Heart right ventricle (tissue), 16 donors: ENCODE measurements at places on chromosomes 13 and 19. TPM values are rescaled to one million over a fixed set of nuclear protein-coding genes. Genes with fewer than 3 reads are reported as not detected.

ZNF83 gene
- polyA plus RNA-seq, result 10.7 TPM

DNA sequence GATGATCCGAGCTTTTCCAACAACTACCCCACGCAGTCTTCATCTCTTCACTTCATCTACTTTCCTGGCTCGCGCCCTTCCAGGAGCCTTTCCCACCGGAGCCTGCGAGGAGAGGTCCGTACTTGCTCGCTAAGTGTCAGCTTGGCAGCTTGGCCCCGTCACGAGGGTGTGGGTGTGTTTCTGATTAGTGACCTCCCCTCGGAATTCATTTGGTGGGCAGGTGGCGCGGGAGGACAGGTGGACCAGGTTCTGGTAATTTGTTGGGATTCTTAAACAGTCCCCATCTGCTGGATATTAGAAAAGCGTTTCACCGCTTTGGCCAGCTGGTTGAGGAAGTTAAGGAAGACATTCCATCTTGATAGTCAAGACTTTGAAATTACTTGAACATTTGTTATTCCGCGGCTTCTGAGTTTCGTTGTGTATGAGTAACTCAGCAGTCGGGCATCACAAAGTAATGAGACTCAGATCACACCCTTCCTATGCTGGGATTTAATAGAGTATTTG is 515 bp downstream of the UFM1 start:
- H3K36me3 ChIP-seq, result no peaks in the 10 kb centered on the region
- H3K4me3 ChIP-seq, result peak overlapping the region; percentile 79
- H3K4me1 ChIP-seq, result peaks cover 37% of the 10 kb centered on the region
- peak overlapping the region; percentile 86 for H3K27ac ChIP-seq
- DNase-seq, result peak; percentile 46

ABCC4 gene
- 1.1 TPM for polyA plus RNA-seq

- H3K4me1 ChIP-seq, result peaks cover 28% of the 10 kb centered on the region
- H3K4me3 ChIP-seq, result no peak overlapping the region
- peaks cover 44% of the 10 kb centered on the region for H3K36me3 ChIP-seq
- no peak overlapping the region for H3K27ac ChIP-seq
Observed at GRCh38 chr19:9580728-9581127, 3.6 kb downstream of the ZNF121 start.

PPM1N gene
- polyA plus RNA-seq, result 0.51 TPM

DNA sequence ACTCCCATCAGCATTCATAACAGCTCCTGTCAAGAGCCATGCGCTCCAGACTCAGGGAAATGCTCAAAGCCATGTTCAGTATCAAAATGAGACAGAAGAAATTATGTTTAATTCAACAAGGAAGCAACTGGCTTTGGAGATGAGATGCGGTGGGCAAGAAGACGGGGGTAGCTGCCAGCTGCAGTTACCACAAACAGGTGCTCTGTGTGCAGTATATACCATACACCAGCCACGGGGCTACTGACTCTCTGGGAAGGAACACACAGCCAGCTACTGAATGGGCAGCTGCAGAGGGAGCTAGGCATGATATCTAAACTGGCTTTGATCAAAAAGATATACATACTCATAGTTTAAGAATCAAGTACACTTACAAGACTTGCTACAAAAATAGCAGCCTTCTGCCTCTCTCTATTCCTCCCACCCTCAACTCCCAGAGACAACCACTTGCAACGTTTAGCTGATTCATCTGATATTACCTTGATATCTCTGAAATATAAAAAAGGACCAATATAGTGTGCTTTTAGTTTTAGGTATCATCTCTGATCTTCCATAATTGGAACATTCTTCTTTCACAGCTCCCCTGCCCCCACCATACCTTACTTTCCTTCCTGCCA is 593.0 kb downstream of the UQCRFS1 start:
- no peaks in the 10 kb centered on the region for H3K4me1 ChIP-seq
- H3K27me3 ChIP-seq, result no peaks in the 10 kb centered on the region
- no peak overlapping the region for H3K27ac ChIP-seq

PRSS57 gene
- polyA plus RNA-seq, result not detected

GRCh38 chr19:29404015-29404414 is 121.8 kb upstream of the VSTM2B start:
- DNase-seq, result no peak
- no peaks in the 10 kb centered on the region for H3K36me3 ChIP-seq
- no peak overlapping the region for H3K27ac ChIP-seq
- peaks cover 12% of the 10 kb centered on the region for H3K27me3 ChIP-seq

DNA sequence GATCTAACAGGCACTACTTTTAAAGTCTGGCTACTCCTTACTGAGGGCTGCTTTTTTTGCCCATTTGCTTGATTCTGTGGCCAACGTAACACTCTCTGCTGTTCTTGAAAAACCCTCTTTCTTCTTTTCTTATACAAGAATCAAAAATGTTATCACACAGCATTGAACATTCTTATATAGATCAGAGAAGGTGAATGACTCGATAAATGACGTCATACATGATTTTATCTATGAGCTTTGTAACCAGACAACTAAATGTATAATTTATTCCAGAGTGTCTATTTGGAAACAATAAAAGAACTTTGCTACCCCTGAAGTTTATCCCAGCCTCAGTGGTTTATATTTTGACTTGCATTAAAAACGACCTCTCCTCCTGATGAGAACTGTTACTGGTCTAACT is 12.4 kb downstream of the RFX2 start:
- no peak overlapping the region for H3K4me3 ChIP-seq
- no peak for DNase-seq
- H3K27ac ChIP-seq, result no peak overlapping the region
- H3K27me3 ChIP-seq, result no peaks in the 10 kb centered on the region
- no peaks in the 10 kb centered on the region for H3K36me3 ChIP-seq

CFD gene
- 583 TPM for polyA plus RNA-seq

GRCh38 chr19:44777715-44778347 is at the start of gene CBLC:
Gene CBLC, plus strand, starts transcription at chr19:44777890. Its CDS starts 42 bp downstream, at chr19:44777932.
- no peak within 1 kb of the TSS for H3K27ac ChIP-seq
- H3K4me3 ChIP-seq, result no peak within 1 kb of the TSS
- H3K36me3 ChIP-seq, result no peaks in the 10 kb centered on the region
- H3K27me3 ChIP-seq, result no peaks in the 10 kb centered on the region
- H3K4me1 ChIP-seq, result no peaks in the 10 kb centered on the region
- DNase-seq, result no peak

- H3K4me1 ChIP-seq, result peaks cover 22% of the 10 kb centered on the region
- no peaks in the 10 kb centered on the region for H3K27me3 ChIP-seq
- peaks cover 15% of the 10 kb centered on the region for H3K36me3 ChIP-seq
Observed at GRCh38 chr19:4516939-4517300, 1.4 kb downstream of the PLIN4 start.

CLEC17A gene
- not detected for polyA plus RNA-seq
